ENCODE measurements at places on chromosomes 2 and 18. TPM values are rescaled to one million over a fixed set of nuclear protein-coding genes. Genes with fewer than 3 reads are reported as not detected.

Gene SMYD5
- 24.0 TPM for total RNA-seq

Gene MDH1B
- total RNA-seq = 0.34 TPM

Gene SLC19A3
- 0.59 TPM for total RNA-seq

Gene COBLL1
- total RNA-seq = 0.67 TPM

Gene PRKD3
- 22.6 TPM for total RNA-seq

Gene CD8B2
- not detected for total RNA-seq

Measured in bronchus fibroblast of lung (primary cell).